ENCODE measurements at places on chromosomes 12 and 14.

DNA sequence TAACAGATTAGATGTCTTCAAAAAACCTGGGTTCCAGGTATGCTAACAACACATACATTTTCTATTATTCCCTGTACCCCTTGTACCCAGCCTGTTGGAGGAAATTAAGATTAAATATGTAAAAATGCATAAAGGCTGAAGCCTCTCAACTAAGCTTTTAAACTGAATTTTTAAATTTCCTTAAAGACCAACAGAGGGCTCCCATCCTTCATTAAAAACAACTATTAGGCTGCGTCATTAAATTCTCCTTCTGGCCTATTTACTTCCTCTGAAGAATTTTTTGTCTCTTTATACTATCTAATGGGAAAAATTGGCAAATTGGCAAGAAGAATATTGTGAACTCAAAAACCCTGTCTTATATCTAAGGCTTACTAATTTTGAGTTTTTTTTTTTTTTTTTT is 21.8 kb downstream of the SENP1 start:
- no peak for DNase-seq

DNA sequence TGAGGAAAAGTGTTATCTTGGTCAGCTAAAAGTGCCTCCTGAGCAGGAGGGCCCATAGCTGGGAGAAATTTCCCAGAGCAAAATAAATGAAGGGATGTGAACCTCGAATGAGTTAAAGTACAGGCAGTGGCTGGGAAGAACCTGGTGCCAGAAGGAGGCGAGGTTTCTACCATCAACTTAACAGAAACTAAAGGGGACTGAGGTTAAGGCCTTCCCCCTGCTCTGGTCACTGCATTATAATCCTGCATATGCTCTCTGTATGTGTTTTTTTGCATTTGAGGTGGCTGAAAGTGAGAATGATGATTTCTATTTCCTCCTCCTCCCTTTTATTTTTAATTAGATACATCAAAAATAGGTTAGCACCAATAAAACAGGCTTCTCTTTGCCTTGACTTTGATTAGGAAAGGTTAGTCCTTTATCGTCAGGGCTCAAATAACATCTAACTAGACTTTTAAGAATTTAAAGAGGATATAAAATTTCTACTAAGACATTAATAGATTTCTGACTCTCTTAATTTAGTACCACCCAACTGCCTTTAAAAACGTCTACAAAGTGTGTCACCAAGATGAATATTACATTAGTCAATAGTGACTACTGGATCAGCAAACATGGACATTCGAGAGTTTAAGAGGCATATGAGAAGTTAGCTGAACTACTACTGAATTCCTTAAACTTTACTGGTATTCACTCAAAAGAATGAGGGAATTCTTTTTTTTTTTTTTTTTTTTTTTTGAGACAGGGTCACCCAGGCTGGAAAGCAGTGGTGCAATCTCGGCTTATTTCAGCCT is 49.2 kb downstream of the GALNT4 start:
- no peak for DNase-seq

DNA sequence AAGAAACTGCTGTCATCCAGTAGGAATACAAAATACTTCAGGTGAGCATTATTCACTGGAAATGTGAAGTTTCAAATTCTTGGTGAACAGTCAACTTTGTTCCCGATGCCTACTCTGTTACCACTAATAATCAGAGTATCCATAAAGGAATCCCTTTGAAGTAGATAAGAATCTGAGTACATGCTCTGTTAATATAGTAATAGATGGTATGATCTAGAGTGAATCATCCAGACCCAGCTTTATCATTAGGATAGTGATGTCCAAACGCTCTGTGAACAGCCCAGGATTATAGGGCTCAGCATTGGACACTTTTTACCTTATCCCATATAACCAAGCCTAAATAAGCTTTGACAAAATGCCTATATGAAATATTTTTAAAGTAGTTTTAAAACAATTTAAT is 33.3 kb downstream of the PPP2R3C start:
- no peak for DNase-seq

GRCh38 chr12:62631471-62632410 is 165.1 kb downstream of the MON2 start:
- DNase-seq: peak; percentile 22

DNA sequence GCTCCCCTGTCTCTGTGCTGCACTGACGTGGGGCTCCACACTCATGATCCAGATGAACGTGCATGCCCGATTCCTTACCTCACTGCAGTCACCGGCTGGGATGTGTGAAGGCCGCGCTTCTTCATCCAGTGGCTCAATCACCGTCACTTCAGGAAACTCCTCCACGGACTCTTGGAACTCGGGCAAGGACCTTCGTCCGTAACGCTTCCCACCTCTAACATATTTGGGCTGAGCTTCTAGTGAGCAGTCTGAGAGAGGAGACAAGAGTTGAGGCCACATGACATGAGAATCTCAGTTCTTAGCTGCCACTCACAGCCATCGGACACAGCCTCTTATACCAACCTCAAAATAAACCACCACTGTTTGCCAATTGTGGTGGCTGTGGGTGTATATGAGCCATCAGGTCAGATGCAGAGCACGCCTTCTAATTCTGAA is 38.3 kb downstream of the NIN start:
- no peak for DNase-seq

Data from suppressor macrophage (primary cell).